ENCODE measurements at places on chromosomes 5 and 9.

- DNase-seq, result no peak
Observed at GRCh38 chr9:133278161-133279114, 3.4 kb upstream of the ABO start.

DNA sequence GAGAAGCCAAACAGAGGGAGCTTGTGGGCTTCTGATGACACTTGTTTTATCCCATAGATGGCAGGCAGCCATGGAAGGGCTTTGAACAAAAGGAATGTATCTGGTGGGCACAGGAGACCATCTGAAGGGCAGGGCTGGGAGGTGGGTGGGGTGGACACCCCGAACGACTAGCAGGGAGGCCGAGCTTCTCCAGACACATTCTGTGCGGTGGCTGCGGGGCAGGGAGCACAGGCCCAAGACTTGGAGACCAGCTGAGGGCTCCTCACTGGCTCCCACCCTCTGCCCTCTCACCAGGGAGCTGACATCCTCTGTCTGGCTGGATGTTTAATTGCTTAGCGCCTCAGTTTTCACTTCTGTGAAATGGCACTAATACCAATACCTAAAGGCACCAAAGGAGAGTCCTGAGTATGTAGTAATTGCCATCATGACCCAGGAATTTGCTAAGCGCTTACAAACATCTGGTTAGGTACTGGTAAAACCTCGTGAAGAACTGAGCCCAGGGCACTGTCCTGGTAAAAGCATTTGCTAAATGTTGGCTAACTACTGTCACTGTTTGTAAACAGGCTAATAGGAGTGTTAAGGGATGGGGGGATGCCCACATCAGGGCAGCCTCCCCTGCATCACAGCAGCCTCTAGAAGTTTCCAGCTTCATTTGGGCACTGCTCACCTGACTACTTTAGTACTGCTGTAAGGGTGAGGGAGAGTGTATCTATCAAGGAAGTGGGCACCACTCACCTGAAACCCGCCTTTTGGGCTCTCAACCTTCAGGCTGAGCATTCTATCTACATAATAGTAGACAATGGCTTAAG, 2.1 kb upstream of the PHF2 start:
- DNase-seq, result no peak

GRCh38 chr9:93295031-93295430, 111.1 kb downstream of the WNK2 start:
- DNase-seq, result no peak

- DNase-seq, result no peak
Observed at GRCh38 chr9:71629578-71630215, 138.6 kb downstream of the CEMIP2 start.

DNA sequence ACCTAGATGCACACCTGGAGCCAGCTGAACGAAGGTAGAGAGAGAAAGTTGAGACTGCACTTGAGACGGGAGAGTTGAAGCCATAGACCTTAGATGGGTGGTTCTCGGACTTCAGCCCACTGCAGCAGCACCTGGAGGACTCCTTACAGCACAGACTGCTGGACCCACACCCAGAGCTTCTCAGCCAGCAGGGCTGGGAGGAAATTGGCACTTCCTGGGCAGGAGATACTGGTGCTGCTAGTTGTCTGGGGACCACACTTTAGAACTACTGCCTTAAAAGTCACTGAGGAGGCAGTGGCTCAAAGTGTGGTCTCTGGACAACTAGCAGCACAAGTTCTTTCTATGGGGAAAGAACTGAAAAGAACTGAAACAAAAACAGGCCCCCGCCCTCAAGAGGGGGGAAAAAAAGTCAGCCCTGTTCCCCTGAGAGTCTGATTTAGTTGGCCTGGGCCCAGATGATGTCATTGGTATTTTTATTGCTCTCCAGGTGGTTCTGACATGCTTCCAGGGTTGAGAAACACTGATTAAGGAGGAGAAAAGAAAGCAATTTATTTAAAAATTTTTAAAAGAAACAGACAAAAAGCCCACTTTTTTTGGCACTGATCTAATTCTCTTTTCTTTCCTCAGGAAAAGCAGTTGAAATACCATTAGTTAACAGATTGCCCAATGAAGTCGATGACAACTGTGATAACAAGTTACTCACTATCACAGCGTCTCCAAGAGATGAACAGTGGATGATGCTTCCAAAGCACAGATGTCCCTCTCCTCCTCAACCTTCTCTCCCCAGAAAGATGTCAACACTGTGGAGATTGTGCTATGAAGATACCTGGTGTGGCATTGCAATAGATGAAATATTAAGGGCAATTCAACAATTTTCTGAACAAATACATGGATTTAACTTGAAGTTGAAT, 73.6 kb upstream of the ADAMTS16 start:
- no peak for DNase-seq

DNA sequence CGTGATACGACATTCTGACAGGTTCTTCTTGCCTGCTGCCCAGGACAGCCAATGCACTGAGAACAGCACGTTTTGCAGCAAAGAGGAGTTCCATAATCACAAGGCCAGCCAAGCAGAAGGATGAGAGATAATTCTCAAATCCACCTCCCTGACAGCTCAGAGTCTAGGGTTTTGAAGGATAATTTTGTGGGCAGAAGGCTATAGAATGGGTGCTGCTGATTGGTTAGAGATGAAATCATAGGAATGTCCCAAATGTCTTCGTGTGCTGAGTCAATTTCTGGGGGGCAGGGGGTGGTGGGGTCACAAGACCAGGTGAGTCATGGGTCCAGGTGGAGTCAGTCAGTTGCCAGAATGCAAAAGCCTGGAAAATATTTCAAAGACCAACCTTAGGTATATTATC, 175.5 kb upstream of the SLC30A5 start:
- no peak for DNase-seq

DNA sequence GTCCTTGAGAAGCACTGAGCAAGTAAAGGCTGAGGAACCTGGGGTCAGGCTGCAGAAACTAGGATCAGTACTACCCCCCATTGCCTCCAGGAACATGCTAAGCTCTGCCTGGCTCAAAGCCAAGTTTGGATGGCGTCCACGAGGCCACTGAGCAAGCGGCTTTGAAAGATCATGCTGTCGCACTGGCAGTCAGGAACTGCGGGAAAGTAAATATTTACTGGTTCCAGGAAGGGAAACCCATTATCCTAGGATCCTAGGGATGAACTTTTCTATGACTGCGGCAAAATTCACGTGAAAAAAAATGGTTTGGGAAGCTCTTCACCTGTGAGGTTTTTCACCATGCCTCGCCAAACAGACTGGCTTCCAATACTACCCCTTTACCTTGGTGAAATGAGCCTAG, 75.3 kb upstream of the PJA2 start:
- DNase-seq, result peak; percentile 82

DNA sequence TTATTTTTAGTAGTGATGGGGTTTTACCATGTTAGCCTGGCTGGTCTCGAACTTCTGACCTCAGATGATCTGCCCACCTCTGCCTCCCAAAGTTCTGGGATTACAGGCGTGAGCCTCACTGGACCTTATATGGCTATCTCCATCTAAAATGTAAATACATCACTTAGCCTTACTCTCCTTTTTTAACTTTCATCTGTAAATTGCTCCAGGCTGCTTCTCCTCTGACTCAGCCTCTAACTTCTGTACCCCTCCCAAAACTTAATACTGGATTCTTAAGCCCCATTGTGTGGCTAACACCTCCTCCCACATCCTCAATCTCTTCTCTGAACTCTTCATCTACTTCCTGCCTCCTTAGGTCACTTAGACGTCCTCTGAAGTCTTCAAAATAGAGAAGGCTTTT, 4.0 kb downstream of the SNX30 start:
- DNase-seq, result no peak

GRCh38 chr9:86020731-86021130, 78.6 kb downstream of the GOLM1 start:
- DNase-seq, result no peak

- no peak for DNase-seq
Observed at GRCh38 chr9:4886698-4887097, 94.0 kb downstream of the RCL1 start.

GRCh38 chr9:133427658-133428348, 5.6 kb downstream of the ADAMTS13 start:
- DNase-seq, result no peak

DNA sequence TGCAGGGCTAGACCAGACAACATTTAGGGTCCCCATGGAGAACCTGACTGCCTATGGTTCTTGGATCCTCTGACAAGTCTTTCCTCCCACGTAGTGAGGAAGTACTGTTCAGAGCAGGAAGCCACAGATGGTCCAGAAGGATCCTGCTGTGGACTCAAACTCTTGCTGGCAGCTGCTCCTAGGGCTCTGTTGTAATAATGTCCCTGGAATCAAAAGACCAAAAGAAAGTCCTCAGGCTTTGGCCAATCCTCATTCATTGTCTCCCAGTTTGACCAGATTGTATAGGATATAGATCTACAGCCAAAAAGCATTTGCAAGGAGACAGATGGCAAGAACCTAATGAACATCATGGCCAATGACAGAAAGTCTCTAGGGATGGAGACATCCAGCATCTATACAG, 53.9 kb downstream of the SEMA6A start:
- peak; percentile 42 for DNase-seq

- DNase-seq, result no peak
Observed at GRCh38 chr5:128949847-128950546, 15.3 kb upstream of the SLC27A6 start.

GRCh38 chr5:172102913-172103626, 85.0 kb downstream of the STK10 start:
- DNase-seq, result peak; percentile 75

- no peak for DNase-seq
Observed at GRCh38 chr5:34034534-34035327, 8.3 kb downstream of the C1QTNF3 start.

- DNase-seq, result no peak
Observed at GRCh38 chr9:105959531-105959930, 265.2 kb downstream of the TMEM38B start.

DNA sequence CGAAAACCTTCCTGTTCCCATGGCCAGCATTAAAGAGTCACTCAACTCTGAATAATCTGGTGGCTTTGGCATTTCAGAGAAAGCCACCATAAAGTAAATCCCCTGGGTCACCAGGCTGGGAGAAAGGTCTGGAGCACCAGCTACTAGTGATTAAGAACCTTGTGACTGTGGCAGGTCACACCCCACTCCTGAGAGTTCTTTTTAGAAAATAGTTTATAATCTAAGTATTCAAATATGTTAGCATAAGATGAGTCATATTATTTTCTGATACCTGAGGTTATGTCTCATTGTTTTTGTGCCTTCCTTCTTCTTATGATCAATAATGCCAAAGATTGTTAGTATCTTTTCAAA, 351.7 kb downstream of the ARRDC3 start:
- no peak for DNase-seq

GRCh38 chr9:91282292-91282691, 79.4 kb downstream of the AUH start:
- DNase-seq, result no peak

- no peak for DNase-seq
Observed at GRCh38 chr9:93826905-93827544, 128.1 kb downstream of the BARX1 start.

DNA sequence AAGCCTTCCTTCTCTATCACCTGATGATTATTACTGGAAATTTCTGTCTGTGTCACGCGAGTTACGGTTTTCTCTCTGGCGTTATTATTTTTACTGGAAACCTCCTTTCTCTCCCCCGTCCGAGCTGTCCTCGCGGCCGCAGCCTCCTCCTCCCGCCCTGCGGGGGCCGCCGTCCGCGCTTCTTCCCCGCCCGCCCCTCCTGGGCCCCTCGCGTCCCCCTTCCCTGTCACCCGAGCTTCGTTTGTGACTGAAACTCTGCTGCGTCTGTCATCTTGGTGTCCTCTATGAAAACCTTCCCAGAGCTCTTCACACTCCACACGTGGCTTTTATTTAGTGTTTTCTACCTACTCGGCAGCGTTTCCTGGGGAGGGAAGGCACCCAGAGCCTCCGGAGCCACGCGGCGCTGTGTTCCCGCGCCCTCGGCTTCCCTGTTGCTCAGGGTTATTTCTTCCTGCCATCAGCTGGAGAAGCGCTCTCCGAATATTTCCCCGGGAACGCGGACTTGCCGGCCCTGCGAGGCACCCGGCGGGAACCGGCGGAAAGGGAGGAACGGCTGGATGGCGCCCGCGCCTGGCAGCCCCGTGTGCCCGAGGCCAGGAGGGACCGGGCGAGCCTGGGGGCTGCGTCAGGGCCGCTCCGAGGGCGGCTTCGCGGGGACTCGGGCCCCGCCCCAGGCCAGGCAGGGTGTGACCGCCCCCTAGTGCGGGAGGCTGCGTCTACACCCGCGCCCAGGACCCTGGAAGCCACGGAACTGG, 33.9 kb downstream of the TRIP13 start:
- peak; percentile 49 for DNase-seq

- no peak for DNase-seq
Observed at GRCh38 chr5:175738126-175738525, 80.3 kb downstream of the HRH2 start.

DNA sequence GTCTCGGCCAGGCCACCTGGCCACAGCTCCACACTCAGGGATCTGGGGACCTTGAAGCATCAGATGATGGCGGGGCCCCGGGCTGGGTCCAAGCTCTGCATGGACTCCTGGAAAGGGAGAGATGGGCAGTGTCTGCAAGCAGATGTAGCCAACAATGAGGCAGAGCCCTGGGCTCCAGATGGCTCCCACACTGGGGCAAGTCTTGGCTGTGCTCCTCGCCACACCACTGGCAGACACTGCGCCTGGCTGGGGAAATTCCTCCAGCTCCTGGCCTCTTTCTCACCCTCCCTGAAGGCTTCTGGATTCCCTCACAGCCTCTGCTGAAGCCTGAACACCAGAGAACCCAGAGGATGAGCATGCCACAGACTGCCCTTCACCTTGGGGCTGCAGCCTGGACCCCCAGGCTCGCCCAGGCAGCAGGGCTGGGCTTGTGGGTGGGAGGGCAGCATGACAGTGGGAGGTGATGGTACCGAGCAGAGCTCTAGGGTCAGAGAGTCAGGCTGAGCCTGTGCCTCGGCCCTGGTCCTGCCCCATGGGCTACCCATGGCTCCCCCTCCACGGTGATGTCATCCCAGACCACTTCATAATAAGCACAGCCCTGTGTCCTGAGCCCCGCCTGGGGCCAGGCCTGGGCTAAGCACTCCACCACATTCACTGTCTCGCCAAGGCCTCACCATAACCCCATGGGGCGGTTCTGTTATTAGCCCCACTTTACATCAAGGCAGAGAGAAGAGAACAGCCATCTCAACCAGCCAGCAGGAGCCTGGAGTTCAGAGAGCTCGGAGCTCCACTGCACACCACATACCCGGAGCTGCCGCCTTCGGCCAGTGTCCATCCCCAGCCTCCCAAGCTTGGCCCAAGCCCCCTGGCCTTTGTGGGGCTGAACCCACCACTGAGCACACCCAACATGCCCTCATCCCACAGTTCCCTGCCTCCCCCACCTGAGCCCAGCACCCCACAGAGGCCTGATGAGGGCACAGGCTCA, 62.2 kb upstream of the ADAMTS2 start:
- peak; percentile 61 for DNase-seq

All from Right ventricle myocardium superior (tissue), 1 donor.